Neural crest cell (in vitro differentiated cells): ENCODE measurements at places on chromosomes 3 and 15. TPM values are rescaled to one million over a fixed set of nuclear protein-coding genes. Genes with fewer than 3 reads are reported as not detected.

The SCAANT1 gene
- total RNA-seq, result not detected in 2 replicates

The TNNC1 gene
- 0.45 TPM in 1 of 2 replicates, not detected in the other for total RNA-seq

The DNAH1 gene
- 2.4 and 3.2 TPM in 2 replicates for total RNA-seq

DNA sequence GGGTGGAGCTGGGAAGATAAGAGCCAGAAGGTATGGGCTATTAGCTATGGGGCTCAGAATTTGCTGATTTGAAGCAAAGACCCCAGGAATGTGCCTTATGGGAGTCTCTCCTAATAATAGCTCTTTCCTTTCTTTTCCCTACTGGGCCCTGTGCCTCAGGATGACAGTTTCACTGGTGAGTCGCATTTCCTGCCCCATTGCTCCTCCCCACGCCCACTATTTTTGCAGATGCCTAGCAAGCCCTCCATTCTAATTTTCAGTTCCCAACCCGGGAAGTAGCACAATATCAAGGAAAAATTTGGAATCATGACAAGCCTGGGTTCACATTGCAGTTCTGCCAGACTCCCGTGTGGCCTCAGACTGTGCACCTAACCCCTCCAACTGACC, 583 bp downstream of the IL17RE start:
- no peak for DNase-seq

GRCh38 chr3:100151024-100151707, 36.9 kb upstream of the FILIP1L start:
- DNase-seq, result no peak

DNA sequence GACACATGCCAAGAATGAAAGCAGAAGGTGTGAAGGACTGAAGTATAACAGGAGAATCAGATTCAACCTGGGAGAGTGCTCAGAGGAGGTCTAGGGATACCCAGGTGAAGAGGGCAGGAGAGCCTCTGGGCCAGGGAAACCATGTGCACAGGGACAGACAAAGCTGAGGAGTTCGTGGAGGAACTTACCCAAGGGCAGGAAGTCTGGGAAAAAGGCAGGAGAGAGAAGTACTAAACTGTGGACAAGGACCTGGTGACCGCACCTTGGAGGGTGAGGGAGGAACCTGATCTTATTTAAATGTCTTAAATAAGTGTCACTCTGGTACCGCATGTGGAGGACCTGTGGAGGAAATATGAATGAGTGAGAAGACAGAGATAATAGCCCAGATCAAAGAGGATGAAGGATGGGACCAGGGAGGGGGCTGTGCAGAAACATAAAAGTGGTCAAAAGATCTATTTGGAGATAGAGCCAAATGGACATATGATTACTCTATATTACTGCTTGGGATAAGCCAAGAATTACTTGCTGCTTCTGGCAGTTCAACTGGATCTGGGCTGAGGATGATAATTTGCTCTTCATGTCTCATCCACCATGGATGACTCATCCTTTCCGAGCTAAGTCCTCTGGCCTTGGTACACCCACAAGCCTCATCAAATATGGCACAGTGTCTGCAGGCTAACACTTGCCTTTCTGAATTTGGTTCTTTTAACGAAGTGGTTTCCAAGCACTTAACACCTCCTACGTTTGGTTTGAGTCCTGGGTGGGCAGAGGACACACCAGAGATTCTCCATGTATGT, 116.9 kb upstream of the NMNAT3 start:
- DNase-seq, result no peak

GRCh38 chr15:33737687-33738601, 230.4 kb upstream of the CHRM5 start:
- peak; percentile 57 for DNase-seq

DNA sequence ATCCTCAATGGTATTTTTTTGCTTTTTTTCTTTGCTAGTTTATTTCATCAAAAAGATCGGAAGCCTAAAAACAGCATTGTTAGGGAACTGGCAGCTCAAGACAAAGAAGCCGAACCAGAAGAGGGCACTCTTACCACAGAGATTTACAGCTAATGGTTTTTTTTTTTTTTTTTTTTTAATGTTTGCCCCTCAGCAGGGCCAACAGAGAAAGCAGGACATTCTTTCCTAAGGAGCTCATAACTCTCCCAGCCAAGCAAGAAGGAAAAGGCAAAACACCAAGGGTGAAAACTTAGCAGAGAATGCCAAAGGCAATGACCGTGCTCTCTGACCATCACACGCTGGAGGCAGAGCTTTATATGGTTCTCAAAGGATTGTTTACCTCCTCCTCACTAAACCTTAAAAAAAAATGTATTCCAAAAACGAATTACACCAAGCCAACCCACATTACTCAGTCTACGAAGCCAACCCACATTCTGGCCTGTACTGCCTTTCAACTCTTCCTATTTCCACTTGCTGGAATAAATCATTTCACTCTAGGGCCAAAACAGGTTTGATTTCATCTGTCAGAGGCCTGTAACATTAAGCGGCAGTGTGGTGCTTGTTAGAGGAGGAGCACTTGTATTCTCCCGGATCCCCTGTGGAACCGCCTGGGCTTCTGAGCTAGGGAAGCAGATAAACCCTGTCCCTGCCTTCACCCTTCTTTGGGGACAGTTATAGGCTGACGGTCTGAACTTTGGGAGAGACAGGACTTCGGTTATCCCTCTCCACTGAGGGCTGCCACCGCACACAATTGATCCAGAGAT, 35.6 kb upstream of the GYG1 start:
- peak; percentile 46 for DNase-seq

- no peak for DNase-seq
Measured at GRCh38 chr3:36674816-36675215, 89.5 kb downstream of the DCLK3 start.

DNA sequence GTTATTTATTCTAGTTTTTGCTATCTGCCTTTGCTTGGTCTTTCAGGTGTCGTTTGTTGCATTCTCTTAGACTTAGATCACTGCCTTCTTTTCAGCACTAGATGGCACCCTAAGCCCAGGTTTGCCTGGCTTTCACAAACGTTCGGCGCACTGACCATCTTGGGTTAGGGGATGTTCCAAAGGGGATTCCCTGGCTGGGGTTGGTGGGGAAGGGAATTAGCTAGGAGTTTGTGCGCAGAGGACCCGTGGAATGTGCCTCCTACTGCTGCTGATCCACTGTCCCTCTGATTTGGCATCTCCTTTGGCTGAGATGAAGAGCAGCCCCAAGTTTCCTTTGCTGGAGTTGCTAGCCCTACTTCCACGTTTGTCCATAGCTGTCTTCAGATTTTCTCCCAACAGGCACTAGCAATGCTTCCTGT, 33.9 kb downstream of the PFN2 start:
- DNase-seq, result peak; percentile 38

DNA sequence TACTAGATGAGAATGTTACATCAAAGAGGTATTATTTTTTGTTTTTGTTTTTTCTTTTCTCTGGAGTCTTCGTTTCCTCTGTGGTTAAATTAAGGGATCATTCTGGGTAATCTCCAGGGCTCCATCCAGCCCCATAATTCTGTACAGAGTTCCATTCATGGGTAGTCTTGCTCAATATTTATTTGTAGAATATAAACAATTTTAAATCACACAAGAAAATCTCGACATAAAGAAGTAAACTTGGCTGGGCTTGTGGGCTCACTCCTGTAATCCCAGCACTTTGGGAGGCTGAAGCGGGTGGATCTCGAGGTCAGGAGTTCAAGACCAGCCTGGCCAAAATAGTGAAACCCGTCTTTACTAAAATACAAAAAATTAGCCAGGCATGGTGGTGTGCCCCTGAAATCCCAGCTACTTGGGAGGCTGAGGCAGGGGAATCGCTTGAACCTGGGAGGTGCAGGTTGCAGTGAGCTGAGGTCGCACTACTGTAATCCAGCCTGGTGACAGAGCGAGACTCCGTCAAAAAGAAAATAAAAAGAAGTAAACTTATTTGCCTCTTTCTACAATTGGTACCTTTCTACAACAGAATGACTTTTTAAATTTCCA, 166.8 kb upstream of the TGFBR2 start:
- DNase-seq, result no peak

DNA sequence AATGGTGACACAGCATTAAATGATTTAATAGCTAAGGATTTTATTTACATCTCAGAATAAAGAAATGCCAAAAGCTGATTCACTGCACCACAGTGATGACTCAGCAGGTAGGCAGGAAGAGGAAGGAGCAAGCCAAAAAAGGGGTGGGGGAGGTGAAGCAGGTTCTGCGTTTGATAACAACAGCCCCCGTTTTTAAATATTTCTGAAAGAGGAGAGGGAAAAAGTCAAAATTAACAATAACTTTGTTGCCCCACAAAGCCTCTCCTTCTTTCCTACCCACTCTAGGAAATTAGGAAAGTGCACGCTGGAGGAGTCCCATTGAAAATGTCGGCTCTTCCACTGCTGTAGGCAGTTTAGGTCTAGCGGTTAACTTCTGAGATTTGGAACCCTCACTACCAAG, 9.9 kb upstream of the CCDC54 start:
- DNase-seq, result no peak

DNA sequence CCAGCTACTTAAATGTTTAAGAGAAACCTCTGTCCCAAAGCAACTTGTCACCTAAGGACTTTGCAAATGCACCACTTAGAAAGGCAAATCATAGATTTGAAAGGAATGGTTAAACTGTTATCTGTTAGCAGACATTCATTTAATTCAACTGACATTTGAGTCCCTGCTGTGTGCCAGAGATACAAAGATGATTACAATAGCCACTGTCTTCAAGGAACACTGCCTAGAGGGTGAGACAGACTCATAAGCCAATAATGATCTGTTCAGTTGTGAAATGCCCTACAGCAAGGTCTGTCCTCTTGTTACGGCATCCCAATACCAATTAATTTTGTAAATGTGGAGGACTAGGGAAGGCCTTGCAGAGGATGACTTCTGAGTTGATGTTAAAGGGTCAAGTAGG, 113.1 kb downstream of the ATG7 start:
- no peak for DNase-seq

- no peak for DNase-seq
Measured at GRCh38 chr15:49898575-49899283, 220.3 kb downstream of the ATP8B4 start.

DNA sequence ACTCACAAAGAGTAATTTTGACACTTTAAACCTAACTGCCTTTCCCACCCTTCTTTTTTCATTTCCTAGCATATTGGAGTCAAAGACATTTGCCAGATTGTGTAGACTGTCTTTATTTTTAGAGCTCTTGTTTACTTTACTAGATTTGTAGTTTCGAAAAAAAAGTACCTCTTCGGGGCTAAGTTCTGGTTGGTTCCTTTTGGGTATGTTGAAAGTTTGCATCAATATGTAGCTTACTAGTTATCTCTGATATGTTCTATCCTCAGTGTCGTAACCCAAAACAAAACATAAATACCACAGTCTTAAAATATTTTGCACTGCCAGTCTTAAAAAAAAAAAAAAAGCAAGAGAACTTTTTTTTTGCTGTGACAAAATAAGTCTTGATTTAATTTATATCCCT, 52.2 kb downstream of the REC114 start:
- DNase-seq, result no peak
